ENCODE measurements at places on chromosomes 7 and 10.

DNA sequence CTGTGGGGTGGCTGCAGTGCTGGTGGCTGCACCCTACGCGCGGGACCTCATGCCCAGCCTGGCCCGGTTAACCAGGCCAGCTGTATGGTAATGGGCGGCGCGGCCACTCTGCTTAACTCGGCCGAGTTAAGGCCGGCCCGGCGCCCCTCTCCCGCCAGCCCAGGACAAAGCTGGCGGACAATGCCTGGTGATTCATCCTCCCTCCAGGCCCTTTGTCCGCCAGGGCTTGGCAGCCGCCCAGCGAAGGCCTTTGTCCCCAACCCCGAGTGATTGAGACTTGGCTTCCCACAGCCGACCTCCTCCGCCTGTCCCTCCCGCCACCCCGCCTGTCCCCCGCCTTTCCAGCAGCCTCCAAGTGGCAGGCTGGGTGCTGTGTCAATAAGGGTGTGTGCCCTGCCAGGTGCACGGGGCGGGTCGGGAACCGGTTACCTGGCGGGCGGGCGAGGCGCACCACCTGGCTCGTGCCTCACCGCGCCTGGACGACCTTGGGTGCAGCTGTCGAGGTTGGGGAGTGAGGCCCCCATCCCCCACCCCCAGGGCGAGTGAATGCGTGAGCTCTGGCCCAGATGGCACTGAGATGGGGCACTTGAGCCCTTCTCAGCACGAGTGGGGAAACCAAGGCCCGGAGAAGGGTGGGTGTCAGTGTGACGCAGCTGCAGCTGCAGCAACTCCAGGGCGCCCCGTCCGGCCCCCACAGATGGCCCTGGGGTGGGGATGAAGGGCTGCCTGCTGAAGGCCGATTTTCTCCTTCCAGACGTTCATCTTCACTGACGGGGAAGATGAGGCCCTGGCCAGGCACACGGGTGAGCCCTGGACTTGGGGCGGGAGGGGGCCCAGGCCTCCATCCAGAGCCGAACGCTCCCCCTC lies 4.6 kb downstream of the LFNG start:
- peak; percentile 78 for DNase-seq

DNA sequence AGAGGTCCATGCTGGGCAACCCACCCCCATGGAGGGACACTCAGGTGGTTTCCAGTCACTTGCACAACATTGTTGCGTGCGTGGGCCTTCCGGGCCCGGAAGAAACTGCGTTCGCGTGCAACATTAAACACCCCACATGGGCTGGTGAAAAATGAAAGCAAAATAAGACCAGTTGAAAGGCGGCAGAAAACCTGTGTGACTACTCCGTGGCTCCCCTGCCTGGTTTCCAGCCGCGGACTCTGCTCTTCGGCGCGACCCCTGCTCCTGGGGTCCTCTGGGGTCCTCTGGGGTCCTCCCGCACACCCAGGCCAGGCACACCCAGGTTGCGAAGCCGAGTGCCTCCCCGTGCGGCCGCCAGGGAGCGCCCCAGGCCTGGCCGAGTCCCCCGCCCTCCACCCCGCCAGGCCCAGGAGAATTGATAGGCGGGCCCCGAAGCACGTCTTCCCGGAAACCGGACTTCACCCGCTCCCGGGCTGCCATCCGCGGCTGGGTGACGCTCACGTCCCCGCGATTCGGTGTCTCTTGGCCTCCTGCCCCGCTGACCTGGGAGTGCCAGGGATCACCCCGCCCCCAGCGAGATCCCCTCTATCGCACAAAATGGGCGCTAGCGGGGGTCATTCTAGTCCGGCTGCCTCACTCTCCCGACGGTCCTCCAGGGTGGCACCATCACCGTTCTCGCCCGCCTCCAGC lies 1.9 kb upstream of the SH2D4B start:
- DNase-seq = peak; percentile 32

DNA sequence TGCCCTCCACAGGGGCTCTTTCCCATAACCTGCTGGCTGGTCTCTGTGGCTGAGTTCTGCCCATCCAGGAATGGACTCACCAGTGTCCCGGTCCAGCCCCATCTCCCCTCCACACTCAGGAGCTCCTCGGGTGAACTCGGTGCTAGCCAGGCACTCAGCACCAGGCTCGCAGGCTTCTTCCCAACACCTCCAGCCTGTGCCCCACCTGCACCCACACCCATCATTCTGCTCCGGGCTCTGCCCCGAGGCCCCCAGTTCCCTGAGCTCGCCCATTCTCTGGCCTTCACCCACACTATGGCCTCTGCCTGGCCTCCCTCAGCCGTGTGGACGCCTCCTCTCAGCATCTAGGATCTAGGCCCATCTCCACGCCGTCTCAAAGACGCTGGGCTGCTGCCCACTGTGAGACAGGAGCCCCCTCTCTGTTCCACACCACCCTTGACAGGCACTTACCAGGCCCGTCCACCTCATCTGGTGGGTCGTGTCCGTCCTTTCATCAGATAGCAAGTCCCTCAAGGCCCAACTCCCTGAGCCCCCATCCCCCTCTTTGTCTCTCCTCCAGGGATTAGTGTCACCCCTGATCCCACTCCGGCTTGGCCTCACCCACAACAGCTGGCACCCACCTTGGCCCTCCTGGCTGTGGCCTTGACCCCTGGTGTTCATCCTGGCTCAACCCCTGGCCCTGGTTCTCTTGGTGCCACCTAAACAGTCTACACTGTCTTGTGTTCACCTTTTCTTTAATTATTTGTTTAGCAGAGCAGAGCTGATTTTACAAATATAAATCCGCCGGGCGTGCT lies 76.0 kb upstream of the FAM20C start:
- no peak for DNase-seq

GRCh38 chr10:22599048-22599561 lies 115.3 kb downstream of the PIP4K2A start:
- no peak for DNase-seq

GRCh38 chr10:77653210-77653609 lies 15.6 kb upstream of the KCNMA1 start:
- DNase-seq = no peak

DNA sequence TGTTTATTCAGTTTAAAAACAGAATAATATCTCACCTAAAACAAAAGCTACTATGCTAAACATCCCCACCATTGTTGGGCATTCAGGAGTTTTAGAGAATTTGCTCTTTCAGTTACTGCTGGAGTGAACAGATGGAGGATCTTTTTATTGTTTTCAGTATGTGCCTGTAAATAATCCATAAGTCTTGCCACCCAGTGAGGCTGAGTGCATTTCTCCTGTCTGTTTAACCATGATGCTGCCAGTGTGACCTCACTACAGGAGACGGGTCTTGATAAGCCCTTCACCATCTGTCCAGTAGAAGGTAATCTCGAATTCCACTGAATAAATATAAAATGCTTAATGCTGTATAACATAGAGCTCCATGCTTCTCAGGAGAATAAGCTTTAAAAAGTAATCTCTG lies 430.9 kb downstream of the POM121L12 start:
- no peak for DNase-seq

DNA sequence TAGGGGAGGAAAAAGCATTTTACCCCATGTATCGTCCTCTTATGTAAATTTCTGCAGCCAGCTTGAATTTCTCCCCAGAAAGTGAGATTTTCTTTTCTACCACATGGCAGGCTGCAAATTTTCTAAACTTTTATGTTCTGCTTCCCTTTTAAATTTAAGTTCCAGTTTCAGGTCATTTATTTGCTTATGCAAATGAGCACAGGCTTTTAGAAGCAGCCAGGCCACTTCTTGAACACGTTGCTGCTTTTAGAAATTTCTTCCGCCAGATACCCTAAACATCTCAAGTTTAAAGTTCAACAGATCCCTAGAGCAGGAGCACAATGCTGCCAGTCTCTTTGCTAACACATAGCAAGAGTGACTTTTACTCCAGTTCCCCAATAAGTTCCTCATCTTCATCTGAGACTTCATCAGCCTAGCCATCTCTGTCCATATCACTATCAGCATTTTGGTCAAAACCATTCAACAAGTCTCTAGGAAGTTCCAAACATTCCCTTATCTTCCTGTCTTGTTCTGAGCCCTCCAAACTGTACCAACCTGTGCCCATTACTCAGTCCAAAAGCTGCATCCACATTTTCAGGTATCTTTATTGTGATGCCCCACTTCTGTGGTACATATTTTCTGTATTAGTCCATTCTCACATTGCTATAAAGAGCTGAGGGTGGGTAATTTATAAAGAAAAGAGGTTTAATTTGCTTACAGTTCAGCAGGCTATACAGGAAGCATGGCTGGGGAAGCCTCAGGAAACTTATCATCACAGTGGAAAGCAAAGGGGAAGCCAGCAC lies 16.3 kb downstream of the EZH2 start:
- DNase-seq = no peak

DNA sequence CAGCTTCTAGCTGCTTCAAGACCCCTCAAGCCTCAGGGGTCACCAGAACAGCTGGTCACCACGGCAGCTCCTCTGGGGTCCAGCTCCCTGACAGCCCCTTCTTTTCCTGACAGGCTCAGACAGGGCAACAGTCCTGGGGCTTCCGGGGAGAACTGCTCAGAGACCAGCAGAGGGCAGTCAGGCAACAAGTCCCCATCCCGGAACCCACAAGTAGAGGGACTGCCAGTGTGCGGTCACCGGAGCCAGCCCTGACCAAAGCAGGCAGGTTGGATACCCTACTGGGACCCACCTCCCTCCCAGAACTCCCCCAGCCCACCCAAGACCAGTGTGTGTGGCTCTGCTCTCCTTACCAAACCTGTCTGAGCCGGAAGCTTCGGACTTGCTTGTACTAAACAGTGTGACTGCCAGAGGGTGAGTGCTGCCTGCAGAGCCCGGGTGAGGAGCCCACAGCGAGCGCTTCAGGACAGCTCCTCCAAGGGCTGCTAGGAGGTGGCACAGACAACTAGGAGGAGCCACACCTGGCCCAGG lies 40.3 kb downstream of the YKT6 start:
- DNase-seq = no peak

DNA sequence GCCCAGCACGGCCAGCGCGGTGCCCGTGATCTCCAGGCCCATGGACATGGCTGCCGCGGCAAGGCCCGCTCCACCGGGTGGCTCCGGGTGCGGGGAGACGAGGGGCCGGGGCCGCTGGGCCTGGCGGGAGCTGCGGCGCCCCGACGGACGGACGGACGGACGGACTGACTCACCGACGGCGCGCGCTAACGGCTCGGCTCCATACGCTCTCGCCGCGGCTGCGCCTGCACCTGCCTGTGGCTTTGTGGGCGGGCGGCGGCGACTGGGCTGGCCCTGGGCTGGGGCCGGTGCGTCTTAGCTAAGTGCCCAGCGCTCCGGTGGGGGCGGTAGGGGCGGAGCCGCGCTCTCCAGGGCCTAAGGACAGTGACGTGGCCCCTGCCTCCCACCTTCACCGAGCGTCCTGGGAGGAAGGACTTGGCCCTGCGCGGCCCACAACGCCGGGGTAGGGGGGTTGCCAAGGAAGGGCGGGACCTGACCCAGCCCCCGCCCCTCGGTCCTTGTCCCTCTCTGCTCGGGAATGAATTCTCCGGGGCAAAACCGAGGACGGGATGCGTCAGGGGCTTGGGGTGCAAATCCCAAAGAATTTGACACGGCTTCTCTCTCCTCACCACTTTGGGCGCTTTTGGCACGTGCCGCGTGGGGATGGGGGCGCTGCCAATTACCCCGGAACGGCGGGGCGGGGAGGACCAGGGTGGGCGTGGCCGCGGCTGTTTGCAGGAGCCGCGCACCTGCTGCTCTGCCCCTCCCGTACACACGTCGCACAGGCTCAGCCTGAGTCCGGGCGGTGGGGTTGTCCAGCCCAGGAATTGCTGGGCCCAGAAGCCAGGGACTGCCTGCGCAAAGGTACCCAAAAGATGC lies at the start of gene CLDN3:
Gene CLDN3 (minus strand): TSS at position 269 of the 858 bp plus-strand sequence. CDS start 221 bp downstream, at position 48.
- peak; percentile 64 for DNase-seq
